ENCODE measurements at places on chromosomes 1 and 21.
A peak's percentile ranks its signal among the peaks of the same experiment; 100 is the strongest.

GRCh38 chr1:201379733-201380242 is 2.3 kb upstream of the TNNT2 start:
- DNase-seq = no peak

- no peak for DNase-seq
Observed at GRCh38 chr21:43995521-43996105, 16.5 kb upstream of the TRAPPC10 start.

GRCh38 chr1:165144757-165145397 is 211.6 kb downstream of the LMX1A start:
- peak; percentile 12 for DNase-seq

DNA sequence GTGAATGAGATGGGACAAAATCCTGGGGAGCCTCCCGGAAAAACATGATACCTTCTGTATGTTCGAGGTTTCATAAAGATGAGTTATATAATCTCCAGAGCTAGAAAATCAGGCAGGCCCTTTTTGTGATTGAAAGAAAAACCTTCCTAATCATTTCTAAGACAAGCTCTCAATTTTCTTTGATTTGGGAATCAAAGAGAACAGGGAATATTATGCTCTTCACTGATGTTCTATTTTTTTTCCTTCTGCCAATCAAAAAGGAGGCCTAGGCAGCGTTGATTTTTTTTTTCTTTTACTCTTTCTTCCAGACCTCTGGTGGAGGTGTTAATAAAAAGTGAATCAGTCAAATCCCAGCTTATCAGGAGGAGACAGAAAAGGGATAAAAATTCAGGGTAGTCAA is 34.5 kb downstream of the DIRAS3 start:
- no peak for DNase-seq

DNA sequence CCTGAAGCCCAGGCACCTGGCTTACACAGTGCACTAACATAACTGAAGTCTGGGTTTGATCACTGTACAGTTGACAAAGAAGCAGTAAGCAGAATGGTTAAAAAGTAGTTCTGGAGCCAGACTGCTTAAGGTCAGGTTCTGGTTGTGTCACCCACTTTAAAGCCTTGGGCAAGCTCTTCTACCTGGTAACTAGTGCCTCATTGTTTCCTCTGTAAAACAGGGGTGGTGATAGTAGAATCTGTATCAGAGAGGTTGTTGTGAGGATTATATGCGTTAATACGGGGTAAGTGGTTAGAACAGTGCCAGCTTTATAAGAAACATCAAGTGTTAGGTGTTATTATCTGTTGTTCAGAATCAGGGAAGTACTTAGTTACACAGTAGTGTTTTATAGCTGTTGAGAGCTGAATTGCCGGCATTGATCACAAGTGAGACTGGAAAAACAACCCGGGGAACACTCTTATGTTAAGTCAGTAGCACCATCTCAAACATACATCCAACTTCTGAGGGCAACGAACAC is 3.7 kb downstream of the BACH1 start:
- no peak for DNase-seq

DNA sequence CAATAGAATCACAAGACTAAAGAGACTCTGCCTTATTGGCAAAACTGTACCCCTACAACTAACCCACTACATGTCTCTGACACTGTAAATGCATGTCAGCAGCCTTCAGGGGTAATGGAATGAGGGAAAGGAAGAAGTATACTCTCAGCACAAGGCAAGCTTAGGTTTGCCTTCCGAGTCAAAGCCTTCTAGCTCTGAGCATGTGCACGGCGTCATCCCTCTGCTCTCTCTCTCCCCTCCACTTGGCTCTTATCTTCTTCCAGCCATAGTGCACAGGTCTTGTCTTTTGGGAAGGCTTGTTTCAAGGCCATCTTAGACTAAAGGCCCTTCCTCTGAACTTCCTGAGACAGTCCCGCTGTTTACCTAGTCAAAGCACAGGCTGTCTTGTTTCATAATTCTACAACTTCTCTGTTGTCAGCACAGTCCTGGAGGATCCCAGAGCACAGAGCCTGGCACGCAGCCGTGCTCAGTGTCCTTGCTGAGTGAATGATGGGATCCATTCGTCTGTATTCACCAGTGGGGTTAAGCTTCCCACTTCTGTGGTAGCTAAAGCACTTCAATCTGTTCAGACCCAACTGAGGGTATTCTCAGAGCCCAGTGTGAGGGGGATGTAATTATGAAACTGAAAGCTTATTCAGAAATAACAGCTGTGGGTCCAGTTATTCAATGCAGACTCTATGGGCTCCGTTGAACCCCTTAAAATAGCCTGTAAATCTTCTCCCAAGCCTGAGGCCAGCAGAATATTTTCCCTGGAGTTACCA is 166.5 kb upstream of the PLD5 start:
- DNase-seq = no peak
